ENCODE measurements at places on chromosomes 3 and 15. TPM values are rescaled to one million over a fixed set of nuclear protein-coding genes. Genes with fewer than 3 reads are reported as not detected.

- DNase-seq, result no peak
Observed at GRCh38 chr3:59555593-59556315, 505.9 kb upstream of the CFAP20DC start.

Gene GOLGA8H
- 0.45 TPM for total RNA-seq

- no peak for DNase-seq
Observed at GRCh38 chr3:124532071-124532470, 198.2 kb upstream of the UMPS start.

- peak; percentile 84 for DNase-seq
Observed at GRCh38 chr3:14913071-14913925, 34.1 kb upstream of the NR2C2 start.

- DNase-seq, result no peak
Observed at GRCh38 chr3:70120357-70120966, 120.9 kb downstream of the SAMMSON start.

Gene LNP1
- 1.3 TPM for total RNA-seq

Gene TLR9
- total RNA-seq, result 0.19 TPM

DNA sequence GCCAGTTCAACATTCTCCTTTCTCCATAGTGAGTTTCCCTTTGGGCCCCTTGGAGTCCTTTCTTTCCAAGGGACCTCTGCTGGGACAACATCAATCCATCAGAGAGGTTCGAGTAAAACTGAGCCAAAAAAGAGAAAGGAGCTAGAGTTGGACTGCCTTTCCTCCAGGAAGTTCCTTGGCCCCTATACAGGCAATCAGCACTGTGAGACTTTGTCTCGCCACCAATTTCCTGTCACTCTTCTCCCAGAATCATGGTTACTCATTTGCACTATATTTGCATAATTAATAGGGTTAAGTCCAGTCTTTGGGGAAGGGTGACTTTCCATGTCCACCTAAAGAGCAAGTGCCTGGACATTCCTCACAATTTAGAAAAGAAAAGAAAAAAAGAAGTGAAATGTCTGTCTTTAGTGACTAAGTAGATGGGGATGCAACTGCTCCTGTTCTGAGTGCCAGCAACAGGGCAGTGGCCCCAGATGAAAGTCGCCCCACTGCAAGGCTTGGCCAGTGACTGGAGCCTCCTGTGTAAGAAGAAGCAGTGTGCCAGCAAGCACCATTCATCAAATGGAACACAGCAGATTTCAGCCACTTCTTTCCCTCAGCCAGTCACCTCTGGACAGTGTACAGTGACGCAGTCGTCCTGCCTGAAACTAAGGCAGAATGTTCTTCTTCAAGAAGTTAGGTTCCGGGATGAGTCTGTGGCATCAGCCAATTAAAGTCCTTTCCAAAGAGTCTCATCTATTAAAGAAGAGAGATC is 91.6 kb downstream of the FSIP1 start:
- no peak for DNase-seq

Gene NEDD4
- 16.1 TPM for total RNA-seq

- no peak for DNase-seq
Observed at GRCh38 chr3:195853036-195853435, 41.3 kb upstream of the MUC4 start.

DNA sequence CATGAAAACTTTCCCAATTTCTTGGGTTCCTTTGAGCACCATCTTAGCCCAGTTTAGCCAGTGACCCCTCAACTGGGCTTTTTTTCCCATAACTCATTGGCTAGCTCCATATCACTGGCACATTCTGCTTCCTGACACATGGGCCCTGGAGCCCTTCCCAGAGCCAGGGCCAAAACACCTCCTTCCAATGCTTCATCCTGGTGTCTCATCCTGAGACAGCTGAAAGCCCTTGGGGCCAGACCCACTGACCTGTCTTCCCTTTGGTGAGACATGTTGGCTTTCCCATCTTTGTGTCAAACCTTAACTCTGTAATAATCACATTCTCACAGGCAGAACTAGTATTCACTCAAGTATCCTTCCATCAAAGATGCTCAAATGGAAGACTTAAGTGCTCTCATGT is 82.6 kb upstream of the SMAD3 start:
- DNase-seq, result no peak

GRCh38 chr3:8736436-8736835 is 2.8 kb downstream of the CAV3 start:
- no peak for DNase-seq

- DNase-seq, result no peak
Observed at GRCh38 chr3:147215660-147216059, 190.7 kb downstream of the ZIC4 start.

DNA sequence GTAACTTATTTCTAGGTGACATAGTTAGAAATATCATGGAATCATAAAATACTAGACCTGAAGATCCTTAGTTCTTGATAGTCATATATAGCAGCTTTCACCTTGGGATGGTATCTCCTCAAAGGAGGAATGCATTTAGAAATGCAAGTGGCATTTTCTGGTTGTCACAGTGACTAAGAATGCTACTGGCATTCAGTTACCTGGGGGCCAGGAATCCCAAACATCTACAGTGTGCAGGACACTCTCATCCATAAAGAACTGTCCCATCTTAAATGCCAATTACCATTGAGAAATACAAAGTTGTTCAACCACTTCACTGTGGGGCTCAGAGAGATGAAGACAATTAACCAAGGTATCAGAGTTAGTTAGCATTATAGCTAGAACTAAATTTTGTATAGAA is 36.7 kb downstream of the MYH15 start:
- DNase-seq, result no peak

DNA sequence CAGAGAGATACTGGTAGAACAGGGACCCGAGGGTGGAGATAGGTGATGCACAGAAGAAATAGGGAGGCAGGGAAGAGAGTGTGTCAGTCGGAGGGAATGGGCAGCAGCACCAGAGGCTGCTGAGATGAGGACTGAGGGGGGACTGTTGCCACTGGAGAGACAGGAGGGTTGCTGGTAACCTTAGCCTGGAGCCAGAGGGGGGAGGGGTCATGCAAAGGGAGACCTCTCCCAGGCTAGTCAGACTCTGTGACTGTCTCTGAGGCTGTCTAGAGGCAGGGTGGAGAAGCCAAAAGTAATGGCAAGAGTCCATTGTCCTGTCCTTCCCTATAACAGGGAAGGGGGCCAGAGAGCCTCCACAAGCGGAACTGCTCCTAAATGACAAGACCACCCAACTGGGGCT is 2.1 kb upstream of the DLEC1 start:
- DNase-seq, result peak; percentile 16

- no peak for DNase-seq
Observed at GRCh38 chr15:99365242-99365641, 114.0 kb downstream of the LRRC28 start.

DNA sequence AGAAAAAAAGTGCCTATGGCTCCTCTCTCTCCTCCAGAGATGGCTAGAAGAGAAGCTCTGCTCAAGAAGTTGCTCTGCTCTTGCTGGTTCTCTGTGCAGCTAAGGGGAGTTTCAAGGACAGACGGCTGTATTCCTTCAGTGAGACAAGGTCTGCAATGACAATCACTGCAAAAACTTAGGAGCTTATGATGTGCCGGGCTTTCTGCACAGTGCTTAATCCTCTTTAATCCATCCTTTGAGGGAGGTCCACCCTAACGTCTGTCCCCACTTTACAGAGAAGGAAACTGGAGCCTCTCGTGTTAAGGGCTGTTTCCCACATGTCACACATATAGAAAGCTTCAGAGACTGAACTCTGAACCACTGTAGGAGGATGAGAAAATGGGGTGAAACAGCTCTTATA is 260.6 kb downstream of the MEX3B start:
- DNase-seq, result no peak

DNA sequence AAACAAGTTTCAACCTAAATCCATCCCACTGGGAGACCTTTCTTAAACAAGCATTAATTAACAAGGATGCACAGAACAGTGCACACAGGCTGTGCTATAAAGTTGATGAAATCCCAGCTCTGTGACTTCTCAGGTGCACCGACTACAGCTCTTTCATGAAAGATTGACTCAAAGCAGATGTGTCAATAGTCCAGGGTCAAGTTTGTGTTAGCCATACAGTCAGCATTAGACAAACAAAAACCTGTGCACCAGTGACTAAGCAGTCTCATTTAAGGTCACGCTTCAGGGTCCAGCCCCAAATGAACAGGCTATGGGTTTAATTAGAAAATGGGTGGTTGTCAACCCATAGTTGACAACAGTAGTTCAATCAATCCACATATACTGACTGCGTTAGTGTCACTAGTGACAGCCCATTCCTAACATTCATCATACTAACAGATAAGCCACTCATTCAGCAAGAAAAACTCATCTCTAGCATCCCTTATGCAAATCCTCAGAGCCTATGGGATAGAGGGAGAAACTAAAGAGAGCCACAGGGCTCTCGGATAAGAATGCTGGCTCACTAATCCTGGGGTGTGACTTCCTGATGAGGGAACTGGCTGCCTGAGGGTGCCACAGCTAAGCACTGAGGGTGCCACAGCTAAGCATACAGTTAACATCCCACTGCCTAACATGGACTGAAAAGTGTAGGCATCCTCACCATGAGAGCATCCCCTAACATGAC is 84.1 kb downstream of the WNT5A start:
- DNase-seq, result no peak

Gene DPPA2
- total RNA-seq, result not detected

Gene CLK3
- total RNA-seq, result 51.4 TPM

Gene ZNF280D
- total RNA-seq, result 37.2 TPM

DNA sequence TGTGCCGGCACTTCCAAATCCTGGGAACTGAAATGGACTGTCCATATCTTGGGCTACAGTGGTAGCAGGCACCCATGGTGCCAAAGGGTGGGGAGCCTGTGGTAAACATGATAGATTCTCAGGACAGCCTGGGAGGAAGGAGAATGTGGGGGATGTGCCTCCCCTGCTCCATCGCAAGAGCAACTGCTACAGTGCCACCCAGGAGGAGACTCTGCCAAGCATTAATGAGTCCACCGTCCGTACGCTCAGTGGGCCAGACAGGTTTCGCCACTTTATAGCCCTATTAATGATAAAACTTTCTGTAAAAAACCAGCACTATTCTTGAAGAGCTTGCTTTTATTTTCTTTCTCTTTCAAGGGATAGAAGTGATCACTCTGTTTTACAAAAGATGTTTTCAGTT is 75.2 kb downstream of the FMN1 start:
- no peak for DNase-seq

DNA sequence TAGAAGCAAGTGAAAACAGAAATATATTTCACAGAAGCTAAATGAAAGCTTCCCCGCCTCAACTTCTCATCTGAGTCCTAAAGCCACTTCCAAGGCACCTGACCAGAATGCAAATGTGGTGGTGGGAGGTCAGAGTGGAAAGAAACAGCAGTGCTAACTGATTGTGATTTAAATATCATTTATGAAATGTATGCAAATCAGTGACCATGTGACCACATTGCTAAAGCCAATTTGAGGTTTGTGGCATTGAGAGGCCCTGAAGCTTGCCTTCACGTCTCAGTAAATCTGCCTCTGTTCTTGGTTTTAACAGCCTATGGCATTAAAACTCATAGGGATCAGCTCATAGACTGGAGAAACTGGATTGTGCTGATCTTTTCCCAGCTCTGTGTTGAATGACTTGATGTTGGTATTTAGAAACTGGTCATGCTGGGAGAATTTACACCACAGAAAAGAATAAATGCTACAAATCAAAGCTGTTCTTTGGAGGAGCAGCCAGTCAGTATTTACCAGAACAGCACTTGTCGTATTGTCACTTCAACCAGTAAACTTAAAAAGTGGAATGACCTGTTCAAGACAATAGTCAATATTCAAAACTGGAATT is 481.4 kb upstream of the ALCAM start:
- DNase-seq, result no peak

Gene CSPG4
- 105 TPM for total RNA-seq

Gene UBE3A
- total RNA-seq, result 78.7 TPM

DNA sequence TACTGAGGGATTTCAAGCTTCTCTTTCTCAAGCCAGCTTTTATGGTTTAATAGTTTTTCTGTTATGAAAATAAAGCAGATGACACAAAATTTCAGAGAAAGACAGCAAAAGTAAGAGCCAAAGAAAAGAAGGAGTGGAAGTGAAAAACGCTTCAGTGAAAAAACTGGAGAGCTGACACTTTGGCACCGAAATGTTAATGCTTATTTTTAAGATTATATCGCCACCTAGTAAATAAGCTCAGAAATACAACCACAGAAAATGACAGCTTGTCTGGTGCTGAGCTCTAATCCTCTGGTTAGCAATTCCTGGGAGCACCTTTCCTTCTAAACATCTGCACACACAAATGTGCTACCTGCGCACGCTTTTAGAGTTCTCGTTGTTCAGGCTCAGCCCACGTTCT is 101.6 kb downstream of the ZPLD1 start:
- DNase-seq, result no peak

DNA sequence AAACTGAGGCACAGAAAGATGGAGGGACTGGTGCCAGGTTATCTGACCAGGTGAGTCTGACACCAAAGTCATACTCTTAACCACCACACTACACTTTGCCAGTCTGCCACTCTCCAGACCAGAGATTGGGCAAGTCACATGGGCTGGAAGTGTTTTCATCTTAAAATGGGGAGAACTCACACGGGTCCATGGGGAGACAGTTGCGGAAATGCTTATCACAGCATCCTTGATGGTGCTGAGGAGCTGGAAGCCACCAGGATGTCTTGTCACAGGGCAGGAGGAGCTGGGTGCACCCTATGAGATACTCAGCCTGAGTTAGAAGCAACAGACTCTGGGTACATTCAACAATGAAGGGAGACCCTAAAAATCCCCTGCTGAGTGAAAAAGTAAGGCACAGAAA is 4.8 kb downstream of the GALNT15 start:
- no peak for DNase-seq

- no peak for DNase-seq
Observed at GRCh38 chr3:108292905-108293328, 3.4 kb upstream of the HHLA2 start.

Gene SPATA16
- total RNA-seq, result not detected
